Prostate gland (tissue), 2 donors: ENCODE measurements at places on chromosomes 12 and 14. TPM values are rescaled to one million over a fixed set of nuclear protein-coding genes. Genes with fewer than 3 reads are reported as not detected.

The KRT3 gene
- total RNA-seq: not detected

The PIP4K2C gene
- total RNA-seq: 37.4 TPM

GRCh38 chr12:57049119-57049446 is 846 bp downstream of the MYO1A start:
- no peaks in the 10 kb centered on the region for H3K27me3 ChIP-seq
- H3K4me1 ChIP-seq: no peaks in the 10 kb centered on the region
- H3K27ac ChIP-seq: no peak overlapping the region
- H3K36me3 ChIP-seq: no peaks in the 10 kb centered on the region
- DNase-seq: no peak

DNA sequence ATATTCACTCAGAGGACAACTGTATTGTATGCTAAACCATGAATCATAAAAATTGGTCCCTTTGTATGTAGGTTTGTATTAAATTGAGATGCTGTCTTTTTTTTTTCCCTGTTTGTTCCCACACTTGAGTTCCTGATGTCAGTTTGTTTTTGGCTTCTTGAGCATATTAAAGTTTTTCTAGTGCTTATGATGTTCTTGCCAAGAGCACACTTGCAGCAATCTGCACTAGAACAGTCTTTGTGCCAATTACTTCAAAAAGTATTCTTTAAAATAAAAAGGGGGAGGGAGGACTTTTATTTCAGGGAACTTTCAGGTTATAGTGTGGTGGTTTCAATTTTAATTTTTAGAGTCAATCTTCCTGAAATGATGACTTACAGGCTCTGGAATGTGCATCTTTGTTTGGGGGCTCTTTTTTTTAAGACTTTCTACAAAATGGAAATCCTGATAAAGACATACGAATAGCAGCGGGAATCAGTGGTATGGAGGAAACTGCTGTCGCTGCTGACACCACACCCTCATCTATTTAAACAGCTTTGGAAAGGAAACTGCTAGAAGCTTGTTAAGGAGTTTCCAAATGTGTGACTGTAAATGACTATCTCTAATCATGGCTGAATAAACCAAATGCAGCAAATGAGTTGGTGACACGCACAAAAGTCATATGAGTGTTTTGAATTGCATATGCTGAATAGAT is 188.6 kb downstream of the EGLN3 start:
- H3K27me3 ChIP-seq: no peaks in the 10 kb centered on the region
- no peak overlapping the region for H3K4me3 ChIP-seq
- no peak overlapping the region for H3K27ac ChIP-seq

GRCh38 chr14:91300283-91300895 is 55.9 kb upstream of the GPR68 start:
- no peaks in the 10 kb centered on the region for H3K4me1 ChIP-seq
- H3K4me3 ChIP-seq: no peak overlapping the region
- H3K27me3 ChIP-seq: no peaks in the 10 kb centered on the region
- no peaks in the 10 kb centered on the region for H3K36me3 ChIP-seq

The CCDC197 gene
- not detected for total RNA-seq

The IKZF4 gene
- total RNA-seq: 6.2 TPM
